Left renal cortex interstitium (tissue), 4 donors: ENCODE measurements at places on chromosomes 4 and X.

DNA sequence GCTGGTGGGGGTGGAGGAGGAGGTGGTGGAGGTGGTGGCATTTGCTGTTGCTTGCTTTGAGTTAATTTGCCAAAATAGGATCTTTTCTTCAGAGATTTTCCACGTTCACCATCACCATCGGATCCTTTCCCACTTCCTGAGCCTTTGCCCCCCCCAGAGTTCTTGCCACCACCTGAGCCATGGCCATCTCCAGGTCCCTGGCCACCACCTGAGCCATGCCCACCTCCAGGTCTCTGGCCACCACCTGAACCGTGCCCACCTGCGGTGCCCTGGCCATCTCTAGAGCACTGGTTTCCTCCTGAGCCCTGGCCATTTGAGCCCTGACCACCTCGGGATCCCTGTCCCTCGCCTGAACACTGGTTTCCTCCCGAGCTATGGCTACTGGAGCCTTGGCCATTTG lies 1.9 kb downstream of the IRS4 start:
- no peak for DNase-seq

DNA sequence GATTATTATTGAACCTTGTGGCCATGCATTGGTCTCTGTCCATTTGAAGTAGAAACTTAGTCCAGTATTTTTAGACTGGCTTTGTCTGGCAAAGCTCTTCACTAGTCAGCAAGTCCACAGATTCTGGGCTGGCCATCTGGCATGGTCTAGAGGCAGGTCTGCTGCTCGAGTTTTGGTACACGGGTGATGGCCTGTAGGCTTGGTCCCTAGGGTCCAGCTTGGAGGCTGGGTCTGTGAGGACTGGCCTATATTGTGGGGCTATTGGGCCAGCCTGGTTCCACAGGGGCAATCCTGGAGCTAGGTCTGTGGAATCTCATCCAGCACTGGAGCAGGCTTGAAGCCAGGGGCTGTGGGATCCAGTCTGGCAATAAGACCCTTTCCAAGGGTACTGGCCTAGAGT lies 607.6 kb upstream of the KLHL4 start:
- no peak for DNase-seq

DNA sequence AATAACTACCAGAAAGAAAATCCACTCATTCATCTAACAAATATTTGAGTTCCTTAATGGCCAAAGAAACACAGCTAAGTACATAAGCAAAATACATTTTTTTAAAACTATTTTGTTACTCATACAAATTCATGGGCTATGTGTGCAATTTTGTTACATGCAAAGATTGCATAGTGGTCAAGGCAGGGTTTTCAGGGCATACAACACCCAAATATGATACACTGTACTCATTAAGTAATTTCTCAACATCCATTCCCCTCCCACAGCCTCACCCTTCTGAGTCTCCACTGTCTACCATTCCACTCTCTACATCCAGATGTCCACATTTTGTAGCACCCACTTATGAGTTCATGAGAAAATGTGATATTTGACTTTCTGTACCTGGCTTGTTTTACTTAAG lies 58.2 kb downstream of the BRWD3 start:
- DNase-seq, result no peak

- DNase-seq, result no peak
Observed at GRCh38 chrX:71224098-71224708, 1.2 kb downstream of the GJB1 start.

DNA sequence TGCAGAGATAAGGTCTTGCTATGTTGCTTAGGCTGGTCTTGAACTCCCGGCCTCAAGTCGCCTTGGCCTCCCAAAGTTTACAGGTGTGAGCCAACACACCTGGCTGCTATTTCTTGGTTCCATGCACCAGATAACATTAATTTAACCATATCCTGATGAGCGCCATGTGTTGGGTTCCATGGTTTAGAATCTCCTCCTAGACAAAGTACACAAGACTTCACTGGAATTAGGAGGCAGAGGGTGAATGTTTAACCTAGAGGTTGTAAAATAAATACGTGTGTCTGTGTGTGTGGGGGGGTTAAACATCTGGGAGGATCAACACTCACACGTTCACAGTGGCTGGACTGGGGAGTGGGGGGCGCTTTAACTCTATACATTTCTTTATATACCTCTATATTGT lies 32.4 kb upstream of the SORCS2 start:
- no peak for DNase-seq

DNA sequence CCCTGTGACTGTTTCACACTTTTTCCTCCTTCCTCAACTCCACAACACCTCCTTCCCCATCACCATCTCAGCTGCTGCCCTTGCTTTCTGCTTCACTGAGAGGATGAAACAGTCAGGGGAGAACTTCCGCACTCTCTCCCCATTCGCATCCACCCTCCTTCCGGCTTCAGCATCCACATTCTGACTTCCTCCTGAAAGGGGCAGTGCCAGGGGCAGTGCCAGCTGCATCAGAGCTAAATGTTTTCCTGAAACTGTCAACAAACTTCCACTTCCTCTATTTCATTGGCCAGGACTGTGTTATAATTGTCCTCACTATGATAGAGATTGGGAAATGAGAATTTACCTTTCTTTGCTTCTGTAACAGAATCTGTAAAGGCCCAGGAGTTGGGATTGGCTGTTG lies 18.2 kb upstream of the RASL11B start:
- no peak for DNase-seq

DNA sequence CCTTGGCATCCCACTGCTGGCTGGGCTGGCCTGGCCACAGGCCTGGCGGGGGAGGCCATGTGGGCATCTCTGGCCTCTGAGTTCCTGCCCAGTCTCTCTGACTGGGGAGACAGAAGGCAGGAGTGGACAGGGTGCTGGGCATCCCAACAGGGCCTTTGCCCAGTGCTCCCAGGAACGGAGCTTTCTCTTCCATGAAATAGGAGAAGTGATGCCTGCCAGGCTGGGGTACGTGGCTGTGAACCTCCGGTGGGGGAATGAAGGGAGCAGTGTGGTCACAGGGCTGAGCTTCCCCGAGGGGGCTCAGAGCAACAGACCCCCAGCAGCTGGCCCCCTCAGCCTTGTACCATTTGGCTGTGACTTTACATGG lies 40.4 kb upstream of the HMX1 start:
- DNase-seq, result no peak

DNA sequence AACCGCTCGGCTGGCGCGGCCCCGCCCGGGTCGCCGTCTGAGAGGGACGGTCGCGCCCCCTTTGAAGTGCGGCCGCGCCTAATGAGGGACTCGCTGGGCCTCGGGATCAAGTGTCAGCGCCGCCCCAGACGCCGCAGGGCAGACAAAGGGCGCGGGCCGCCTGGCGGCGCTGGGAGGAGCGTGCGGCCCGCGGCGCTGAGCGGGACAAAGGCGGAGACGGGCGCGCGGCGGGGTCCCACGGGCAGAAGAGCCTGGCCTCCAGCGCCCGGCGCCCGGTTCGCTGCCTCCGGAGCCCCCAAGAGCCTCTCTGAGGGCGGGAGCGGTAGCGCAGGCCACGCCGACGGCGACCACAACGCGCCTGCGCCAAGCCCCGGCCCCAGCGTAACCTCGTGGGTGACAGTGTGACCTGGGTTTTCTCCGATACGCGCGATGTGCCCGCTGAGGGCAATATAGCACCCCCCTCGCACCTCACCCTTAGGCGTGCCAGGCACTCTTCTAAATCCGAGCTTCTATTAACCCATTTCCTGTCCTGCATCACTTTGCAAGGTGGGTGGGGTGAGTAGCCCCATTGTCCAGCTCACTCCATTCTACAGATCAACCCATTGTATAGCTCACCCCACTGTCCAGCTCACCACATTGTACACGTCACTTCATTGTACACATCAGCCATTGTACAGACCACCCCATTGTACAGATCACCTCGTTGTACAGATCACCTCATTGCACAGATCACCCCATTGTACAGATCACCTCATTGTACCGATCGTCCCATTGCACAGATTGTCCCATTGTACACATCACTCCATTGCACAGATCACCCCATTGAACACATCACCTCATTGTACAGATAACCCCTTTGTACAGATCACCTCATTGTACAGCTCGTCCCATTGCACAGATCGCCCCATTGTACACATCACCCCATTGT lies 33.7 kb upstream of the STX18 start:
- peak; percentile 55 for DNase-seq

GRCh38 chr4:37749398-37749988 lies 63.3 kb upstream of the RELL1 start:
- no peak for DNase-seq

GRCh38 chrX:11626351-11626750 lies 39.4 kb downstream of the ARHGAP6 start:
- DNase-seq, result no peak

DNA sequence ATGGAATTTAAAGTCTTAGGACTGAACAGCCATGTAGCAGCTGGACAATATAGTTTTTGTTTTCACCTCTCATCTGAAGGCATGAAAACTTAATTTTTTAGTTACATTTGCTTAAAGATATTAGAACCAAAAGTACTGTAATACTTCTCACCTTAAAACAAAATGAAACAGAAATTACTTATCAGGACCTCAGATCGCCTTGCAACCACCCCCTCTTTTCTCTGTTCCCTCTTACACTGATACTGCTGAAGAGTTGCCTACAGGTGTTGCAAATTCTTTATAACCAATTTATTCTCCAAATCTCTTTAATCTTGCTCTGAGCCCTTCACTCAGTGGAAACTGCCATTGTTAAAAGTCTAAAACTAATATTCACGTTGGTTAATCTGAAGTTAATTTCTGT lies 145.0 kb downstream of the SPCS3 start:
- no peak for DNase-seq

GRCh38 chr4:41334182-41334581 lies 77.5 kb downstream of the UCHL1 start:
- DNase-seq, result no peak

- DNase-seq, result no peak
Observed at GRCh38 chrX:42627891-42628290, 150.1 kb downstream of the PPP1R2C start.

DNA sequence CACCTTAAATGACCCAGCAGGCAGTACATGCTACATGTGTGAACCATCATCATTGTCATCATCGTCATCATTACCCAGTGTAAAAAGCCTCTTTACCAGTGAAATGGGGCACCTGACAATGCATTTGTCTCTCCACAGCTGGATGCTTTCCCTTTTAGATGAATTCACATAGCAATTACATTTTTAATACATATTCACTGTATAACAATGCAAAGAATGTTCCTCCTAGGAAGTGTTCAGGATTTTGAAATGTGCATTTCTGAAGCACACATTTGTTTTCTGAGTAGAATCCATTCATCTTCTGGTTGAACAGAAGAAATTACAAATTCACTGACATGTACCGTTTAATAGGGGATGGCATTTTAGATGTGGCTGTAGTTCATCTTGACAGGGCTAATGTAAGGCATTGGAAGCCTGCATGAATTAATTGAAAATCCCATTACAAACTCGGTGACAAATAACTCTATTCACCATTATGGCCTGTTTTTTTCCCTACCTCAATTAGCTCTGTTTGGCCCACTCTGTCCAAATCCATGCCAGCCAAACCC lies 111.1 kb downstream of the SH3RF1 start:
- no peak for DNase-seq

GRCh38 chr4:26151615-26152014 lies 169.2 kb upstream of the RBPJ start:
- DNase-seq, result no peak

GRCh38 chrX:40105835-40106675 lies 8.3 kb upstream of the BCOR start:
- DNase-seq, result no peak

DNA sequence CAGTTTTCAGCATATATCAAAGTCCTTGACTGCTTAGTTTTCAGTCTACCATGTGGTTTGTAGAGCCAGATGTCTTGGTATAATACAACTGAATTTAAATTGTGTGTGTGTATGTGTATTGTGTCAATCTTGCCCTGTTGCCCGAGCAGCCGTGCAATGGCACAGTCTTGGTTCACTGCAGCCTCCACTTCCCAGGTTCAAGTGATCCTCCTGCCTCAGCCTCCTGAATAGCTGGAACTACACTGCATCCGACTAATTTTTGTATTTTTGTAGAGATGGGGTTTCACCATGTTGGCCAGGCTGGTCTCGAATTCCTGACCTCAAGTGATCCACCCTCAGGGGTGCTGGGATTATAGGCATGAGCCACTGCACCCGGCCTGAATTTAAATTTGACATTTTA lies 6.0 kb upstream of the KLHL5 start:
- no peak for DNase-seq

GRCh38 chr4:107890779-107891178 lies 40.6 kb upstream of the CYP2U1 start:
- no peak for DNase-seq

DNA sequence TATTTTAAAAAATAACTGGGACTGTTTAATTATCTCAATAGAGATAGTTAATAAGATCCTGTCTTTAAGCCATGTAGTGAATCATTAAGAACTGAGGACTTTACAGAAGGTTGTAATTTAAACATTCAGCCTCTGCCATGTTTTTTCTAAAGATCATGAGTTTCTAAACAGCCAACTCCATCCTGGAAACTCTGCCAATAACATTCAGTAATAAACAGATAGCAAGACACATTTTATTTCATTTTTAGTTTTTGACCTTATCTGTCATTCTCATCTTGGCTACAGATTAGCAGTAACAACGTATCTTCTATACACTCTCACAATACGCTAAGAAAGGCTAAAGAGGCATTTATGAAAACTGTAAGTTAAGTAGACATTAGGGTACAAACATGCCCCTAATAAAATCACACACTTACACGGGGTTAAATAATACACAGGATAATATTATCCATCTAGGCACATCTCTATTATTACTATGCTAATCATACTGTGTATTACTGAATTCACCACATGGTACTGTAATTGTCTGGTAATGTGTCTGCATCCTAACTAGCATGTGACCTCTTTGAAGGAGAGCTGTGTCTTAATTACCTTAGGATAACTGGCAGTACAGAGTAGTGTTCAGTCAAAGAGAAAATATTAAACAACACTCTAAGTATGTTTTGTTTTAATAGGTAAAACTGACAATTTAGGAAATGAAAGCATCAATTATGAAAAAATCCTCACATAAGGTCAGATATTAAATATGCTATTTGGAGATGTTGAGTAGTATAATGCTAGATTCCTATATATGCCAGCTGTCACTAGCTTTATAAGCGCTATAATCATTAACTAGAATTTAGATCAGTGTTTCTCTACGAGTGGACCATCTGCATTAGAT lies 122.4 kb upstream of the NAP1L5 start:
- no peak for DNase-seq

GRCh38 chr4:2252530-2253091 lies 9.3 kb downstream of the MXD4 start:
- no peak for DNase-seq

DNA sequence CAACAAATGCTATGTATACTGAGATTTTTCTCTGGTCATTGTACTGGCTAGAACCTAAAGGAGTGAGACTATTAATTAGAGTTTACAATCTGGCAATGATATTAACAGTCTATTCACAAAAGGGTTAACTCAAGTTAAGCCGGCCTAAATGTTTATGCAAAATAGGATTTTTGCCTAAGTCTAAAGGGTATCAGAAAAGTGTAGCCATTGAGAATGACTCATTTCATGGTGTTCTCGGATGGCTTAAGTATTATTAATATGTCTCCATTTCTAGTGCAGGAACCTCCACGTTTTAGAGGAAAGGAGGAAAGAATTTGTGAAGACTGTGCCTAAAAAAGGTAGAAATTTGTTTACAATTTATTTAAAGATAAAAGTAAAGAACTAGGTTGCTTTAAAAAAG lies 29.8 kb downstream of the DYNLT3 start:
- DNase-seq, result no peak
